CD4-positive, alpha-beta memory T cell (primary cell): ENCODE measurements at places on chromosomes 1 and 21. TPM values are rescaled to one million over a fixed set of nuclear protein-coding genes. Genes with fewer than 3 reads are reported as not detected.

Gene PRKAA2
- not detected for polyA plus RNA-seq

GRCh38 chr1:93435443-93435842 is 12.5 kb upstream of the FNBP1L start:
- DNase-seq: no peak
- H3K36me3 ChIP-seq: no peaks in the 10 kb centered on the region
- H3K4me1 ChIP-seq: no peaks in the 10 kb centered on the region
- H3K27ac ChIP-seq: no peak overlapping the region
- H3K27me3 ChIP-seq: no peaks in the 10 kb centered on the region

- H3K4me1 ChIP-seq: no peaks in the 10 kb centered on the region
- H3K4me3 ChIP-seq: no peak within 1 kb of the TSS
- DNase-seq: no peak
- no peaks in the 10 kb centered on the region for H3K36me3 ChIP-seq
These were observed at the start of gene KRTAP21-3 for GRCh38 chr21:30718239-30718909. TSS of gene KRTAP21-3 (minus strand) at chr21:30718777. CDS start at chr21:30718759, 18 bp downstream.

DNA sequence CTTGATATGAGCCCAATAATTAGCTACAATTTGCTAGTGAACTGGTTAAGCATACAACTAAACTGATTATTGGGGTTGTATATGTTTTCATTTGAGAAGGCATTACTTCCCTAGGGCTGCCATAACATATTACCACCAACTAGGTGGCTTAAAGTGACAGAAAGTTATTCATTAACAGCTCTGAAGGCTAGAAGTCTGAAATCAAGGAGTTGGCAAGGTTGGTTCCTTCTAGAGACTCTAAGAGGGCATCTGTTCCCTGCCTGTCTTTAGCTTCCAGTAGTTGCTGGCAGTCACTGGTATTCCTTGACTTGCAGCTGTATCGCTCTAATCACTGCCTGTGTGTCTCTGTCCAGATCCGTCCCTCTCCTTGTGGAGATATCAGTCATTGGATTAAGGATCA is 86.3 kb downstream of the LHX9 start:
- H3K4me1 ChIP-seq: no peaks in the 10 kb centered on the region
- no peak for DNase-seq
- no peak overlapping the region for H3K27ac ChIP-seq
- no peaks in the 10 kb centered on the region for H3K27me3 ChIP-seq

GRCh38 chr1:38819516-38819915 is 40.1 kb downstream of the RRAGC start:
- no peak overlapping the region for H3K27ac ChIP-seq
- no peak overlapping the region for H3K4me3 ChIP-seq
- H3K27me3 ChIP-seq: peaks cover 41% of the 10 kb centered on the region
- H3K4me1 ChIP-seq: peaks cover 19% of the 10 kb centered on the region
- no peaks in the 10 kb centered on the region for H3K36me3 ChIP-seq

DNA sequence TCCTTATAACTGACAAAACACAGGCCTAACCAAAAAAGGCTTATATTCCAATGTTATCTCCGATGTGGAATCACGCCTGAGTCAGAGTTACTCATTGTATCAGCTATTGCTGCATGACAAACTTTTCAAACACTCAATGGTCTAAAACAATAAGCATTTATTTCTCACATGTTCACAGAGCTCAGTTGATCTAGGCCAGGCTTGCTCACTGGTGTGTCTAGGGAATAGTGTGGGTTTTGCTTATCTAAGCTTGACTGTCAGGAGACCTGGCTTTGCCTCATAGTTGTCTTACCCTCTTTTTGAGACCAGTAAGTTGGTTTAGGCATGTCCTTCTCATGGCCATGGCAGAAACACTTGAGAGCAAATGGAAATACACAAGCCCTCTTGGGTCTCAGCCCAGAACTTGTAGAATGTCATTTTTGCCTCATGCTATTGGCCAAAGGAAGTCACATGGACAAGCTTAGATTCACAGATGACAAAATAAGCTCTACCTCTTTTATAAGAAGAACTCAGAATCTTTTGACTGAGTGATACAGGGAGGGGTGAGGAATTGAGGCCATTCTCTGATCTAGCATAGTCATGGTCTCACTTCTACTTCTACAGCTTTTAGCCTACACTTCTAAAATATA is 130.8 kb downstream of the HMCN1 start:
- no peak overlapping the region for H3K4me3 ChIP-seq
- no peaks in the 10 kb centered on the region for H3K4me1 ChIP-seq
- no peak for DNase-seq
- no peaks in the 10 kb centered on the region for H3K36me3 ChIP-seq
- no peaks in the 10 kb centered on the region for H3K27me3 ChIP-seq

DNA sequence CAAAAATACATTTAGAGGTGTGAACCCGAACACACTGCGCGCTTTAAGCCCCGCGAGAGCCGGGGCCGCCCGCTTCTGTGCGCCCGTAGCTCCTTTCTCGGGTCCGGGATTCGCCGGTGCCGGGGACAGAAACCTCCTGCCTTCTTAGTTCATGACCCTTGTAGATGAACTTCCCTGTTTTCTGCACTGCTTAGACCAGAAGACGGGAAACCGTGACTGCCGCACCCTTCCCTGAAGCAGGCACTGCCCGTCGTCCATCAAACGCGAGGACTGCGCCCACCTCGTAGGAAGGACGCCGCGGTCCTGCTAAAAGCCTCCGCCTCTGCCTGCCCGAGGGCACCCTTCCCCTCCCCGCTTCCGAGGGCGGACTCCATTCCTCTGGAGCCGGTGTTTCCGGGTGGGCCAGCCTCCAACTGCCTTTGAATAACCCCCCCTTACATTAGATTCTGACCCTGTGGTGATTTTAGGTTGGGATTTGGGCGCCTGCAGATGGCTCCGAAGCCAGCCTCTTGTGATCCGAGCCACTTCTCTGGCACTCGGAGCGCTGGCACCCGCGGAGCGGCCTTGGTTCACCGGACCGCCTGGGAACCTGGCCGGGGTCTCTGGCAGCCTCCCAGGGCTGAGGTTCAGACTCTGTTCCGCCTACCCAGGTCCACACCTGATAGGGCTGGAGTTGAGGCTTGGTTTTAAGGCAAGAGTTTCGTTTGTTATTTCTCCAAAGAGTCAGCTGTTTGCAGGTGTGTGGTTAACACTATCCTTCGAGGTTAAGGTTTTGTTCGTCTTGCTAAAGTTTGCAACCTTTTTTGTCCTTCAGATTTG is 1.2 kb upstream of the PTTG1IP start:
- H3K36me3 ChIP-seq: no peaks in the 10 kb centered on the region
- H3K4me1 ChIP-seq: peaks cover 44% of the 10 kb centered on the region

GRCh38 chr1:32771561-32772280 is 45.4 kb downstream of the YARS1 start:
- peaks cover 9% of the 10 kb centered on the region for H3K4me1 ChIP-seq
- no peak overlapping the region for H3K27ac ChIP-seq
- H3K36me3 ChIP-seq: peaks cover 12% of the 10 kb centered on the region
- H3K4me3 ChIP-seq: no peak overlapping the region

GRCh38 chr1:174049514-174049913 is 27.4 kb upstream of the RC3H1 start:
- H3K36me3 ChIP-seq: no peaks in the 10 kb centered on the region
- H3K27ac ChIP-seq: no peak overlapping the region
- no peak for DNase-seq
- no peaks in the 10 kb centered on the region for H3K4me1 ChIP-seq
- H3K27me3 ChIP-seq: no peaks in the 10 kb centered on the region

DNA sequence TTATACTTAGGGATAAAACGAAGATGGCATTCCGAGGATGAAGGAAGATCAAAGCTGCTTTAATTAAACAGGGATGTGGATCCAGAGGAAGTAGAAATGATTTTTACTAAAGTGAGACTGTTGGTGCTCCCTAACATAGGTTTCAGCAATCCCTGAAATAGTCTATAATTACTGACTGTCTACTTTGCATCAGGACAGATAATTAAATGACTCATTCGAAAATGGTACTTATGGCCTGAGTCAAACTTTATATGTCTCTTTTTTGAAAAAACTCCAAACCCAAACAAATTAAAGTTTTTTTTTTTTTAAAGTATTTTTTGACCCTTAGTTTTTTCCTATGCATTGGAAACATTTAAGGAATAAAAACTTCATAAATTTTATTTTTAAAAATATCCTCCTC is 90.3 kb downstream of the LYST start:
- no peaks in the 10 kb centered on the region for H3K36me3 ChIP-seq
- H3K4me3 ChIP-seq: no peak overlapping the region
- no peak for DNase-seq
- no peaks in the 10 kb centered on the region for H3K4me1 ChIP-seq
- no peaks in the 10 kb centered on the region for H3K27me3 ChIP-seq

- peak overlapping the region; percentile 52 for H3K27ac ChIP-seq
- peaks cover 42% of the 10 kb centered on the region for H3K4me1 ChIP-seq
- no peaks in the 10 kb centered on the region for H3K27me3 ChIP-seq
- no peak overlapping the region for H3K4me3 ChIP-seq
These were observed 15.9 kb downstream of the TMEM63A start for GRCh38 chr1:225866061-225866837.
